Stimulated activated CD8-positive, alpha-beta memory T cell treated with anti-CD3 and anti-CD28 coated beads, Interleukin-15, amount 100 ng/mL, for 24 hours (primary cell): ENCODE measurements at places on chromosomes 4 and X.

DNA sequence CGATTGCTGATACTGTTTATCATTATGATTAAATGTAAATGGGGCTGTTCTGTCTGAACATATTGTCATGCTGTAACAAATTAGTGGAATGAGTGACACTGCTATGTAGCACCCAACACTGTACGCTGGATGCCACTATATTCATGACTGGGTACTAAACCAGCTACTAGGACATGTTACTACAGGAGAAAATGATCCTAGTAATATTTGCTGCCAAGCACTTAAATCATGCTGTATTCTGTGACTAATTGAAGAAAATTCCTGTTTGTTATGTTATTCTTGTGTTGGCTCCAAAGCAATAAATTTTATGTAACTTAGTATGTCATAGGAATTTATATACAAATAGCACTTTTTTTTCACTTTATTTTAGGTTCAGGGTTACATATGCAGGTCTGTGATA, 804.2 kb downstream of the CENPC start:
- DNase-seq, result no peak

DNA sequence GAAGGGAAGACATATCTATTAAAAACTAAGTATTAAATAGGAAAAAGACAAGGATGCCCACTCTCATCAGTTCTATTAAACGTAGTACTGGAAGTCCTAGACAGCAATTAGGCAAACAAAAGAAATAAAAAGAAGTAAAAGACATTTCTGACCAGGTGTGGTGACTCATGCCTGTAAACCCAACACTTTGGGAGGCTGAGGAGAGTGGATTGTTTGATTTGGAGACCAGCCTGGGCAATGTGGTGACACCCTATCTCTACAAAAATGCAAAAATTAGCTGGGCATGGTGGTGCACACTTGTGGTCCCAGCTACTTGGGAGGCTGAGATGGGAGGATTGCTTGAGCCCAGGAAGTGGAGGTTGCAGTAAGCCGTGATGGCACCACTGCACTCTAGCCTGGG, 1071.8 kb downstream of the FAT4 start:
- DNase-seq, result no peak

DNA sequence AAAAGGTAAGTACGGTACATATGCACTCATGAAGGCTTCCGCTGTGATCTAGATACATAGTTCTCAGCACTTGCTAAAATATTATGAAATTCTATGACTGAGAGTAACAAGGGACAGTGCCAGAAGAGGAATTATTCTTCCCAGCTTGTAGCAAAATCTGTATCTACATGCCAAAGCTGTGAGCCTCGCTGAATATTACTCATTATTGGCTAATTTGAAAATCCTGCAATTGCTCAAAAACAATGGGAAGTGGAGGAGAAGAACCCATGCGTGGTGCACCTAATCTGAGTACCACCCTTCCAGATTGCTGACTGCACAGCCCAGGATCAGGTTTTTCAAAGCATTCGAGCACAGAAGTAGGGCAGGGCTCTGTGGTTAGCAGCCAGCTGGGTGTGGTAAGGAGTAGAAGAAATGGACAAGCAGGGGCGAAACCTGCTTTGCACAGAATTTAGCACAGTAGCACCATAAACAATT, 17.4 kb upstream of the PDCL2 start:
- no peak for DNase-seq

DNA sequence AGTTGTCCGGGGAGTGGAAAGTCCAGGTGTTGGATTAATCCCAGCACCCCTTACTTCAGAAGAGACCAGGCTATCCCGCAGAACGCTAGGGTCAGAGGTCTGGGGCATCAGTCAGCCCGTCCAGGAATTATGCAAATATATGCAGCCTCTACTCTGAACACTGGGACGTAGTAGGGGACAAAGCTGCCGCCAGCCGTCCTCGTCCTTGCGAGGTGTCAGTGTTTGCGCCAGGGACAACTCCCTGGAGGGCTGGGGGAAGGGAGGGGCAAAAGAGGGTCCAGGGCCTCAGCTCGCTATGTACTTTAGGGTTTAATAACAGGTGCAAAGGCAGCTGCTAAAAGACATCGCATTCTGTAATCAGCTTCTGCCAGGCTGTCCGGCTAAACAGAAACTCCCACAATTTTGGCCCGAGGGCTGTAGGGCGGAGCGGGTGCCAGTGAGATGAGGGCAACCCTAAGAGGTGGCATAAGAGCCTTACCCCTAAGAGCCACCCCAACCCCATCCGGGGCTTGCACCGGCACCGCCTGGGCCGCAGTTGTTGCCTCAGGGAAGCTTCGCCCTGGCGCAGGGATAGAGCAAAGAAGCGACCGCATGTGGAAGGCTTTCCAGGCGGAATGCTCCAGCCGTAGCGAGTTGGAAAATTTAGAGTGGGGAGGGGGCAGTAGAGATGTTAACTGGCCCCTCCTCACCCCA, 8.4 kb downstream of the HAND2 start:
- DNase-seq, result no peak
